ENCODE measurements at places on chromosomes 11 and 22.

DNA sequence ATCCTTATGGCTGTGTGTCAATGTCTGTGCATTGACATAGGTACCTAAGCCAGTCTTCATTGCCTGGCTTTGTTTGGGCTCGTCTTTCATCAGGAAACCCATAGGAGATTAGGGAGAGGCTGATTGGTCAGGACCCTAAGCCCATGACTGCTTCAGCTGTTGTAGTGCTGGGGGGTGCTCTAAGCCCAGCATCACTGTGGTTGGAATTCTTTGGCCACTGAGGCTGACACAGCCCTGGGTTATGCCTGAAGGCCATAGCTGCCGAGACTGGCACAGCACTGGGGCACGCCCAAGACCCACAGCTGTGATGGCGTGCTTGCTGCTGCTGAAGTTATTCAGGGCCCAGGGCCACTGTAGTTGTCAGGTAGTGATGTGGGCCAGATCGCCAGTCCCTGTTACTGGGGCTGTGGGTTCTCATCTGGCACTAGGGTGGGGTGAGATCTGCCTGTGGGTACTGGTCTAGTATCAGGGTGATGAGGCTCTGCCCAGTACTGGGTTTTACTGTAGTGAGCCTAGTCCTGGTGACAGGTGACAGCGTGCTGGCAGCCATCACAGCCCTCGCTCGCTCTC lies 4.9 kb downstream of the USP18 start:
- no peak for DNase-seq

DNA sequence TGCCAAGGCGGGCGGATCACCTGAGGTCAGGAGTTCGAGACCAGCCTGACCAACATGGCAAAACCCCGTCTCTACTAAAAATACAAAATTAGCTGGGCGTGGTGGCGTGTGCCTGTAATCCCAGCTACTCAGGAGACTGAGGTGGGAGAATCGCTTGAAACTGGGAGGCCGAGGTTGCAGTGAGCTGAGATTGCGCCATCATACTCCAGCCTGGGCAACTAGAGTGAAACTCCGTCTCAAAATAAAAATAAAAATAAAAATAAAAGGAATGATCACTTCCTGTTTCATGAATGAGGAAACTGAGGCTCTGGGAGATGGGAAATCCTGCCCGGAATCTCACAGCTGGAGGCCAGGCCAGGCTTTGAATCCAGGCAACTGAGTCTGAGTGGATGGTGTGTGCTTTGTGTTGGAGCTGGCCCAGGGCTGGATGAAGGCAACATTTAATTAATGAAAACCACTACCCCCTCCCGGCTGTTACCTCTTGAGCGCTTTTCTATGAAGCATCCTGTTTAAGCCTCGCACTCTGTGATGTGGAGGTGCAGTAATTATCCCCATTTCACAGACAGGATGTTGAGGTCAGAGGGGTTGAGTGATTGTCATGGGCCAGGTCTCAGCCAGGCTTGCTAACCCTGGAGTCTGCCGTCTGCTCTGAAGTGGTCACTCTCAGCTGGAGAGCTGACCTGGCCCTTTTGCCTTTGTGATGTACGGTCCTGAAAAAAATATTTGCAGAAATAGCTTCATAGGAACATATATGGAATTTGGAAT lies 27.8 kb downstream of the LRP5 start:
- no peak for DNase-seq

DNA sequence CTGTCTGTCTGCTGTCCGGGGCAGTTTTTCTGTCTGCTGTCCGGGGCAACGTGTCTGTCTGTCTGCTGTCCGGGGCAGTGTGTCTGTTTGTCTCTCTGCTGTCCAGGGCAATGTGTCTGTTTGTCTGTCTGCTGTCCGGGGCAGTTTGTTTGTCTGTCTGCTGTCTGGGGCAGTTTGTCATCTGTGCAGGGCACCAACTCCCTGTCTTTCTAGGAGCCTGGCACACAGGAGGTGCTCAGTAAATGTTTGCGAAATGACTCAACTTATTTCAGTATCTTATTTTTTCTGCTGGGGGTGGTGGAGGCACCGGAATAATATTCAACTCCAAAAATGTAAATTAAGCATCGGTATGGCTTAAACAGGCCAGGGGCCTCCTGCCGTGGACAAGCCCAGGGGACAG lies 12.0 kb upstream of the TTLL12 start:
- no peak for DNase-seq

DNA sequence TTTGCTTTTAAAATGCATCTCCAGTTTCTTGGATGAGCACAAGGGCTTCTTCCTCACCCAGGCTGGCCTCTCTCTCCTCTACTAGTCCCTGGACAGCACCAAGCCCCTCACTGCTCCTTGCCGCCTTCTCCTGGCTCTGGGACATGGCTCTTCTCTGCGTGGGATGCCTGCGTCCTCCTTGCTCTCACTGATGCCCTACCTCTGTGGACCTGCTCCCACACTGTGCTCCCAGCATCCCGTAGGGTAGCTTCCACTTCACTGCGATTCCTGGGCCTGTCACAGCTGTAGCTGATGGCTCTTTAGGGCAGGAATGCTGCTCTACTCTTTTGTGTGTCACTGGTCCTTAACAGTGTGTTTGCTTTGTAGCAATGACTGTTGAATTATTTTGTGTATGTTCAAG lies 136.3 kb downstream of the SNX19 start:
- no peak for DNase-seq

DNA sequence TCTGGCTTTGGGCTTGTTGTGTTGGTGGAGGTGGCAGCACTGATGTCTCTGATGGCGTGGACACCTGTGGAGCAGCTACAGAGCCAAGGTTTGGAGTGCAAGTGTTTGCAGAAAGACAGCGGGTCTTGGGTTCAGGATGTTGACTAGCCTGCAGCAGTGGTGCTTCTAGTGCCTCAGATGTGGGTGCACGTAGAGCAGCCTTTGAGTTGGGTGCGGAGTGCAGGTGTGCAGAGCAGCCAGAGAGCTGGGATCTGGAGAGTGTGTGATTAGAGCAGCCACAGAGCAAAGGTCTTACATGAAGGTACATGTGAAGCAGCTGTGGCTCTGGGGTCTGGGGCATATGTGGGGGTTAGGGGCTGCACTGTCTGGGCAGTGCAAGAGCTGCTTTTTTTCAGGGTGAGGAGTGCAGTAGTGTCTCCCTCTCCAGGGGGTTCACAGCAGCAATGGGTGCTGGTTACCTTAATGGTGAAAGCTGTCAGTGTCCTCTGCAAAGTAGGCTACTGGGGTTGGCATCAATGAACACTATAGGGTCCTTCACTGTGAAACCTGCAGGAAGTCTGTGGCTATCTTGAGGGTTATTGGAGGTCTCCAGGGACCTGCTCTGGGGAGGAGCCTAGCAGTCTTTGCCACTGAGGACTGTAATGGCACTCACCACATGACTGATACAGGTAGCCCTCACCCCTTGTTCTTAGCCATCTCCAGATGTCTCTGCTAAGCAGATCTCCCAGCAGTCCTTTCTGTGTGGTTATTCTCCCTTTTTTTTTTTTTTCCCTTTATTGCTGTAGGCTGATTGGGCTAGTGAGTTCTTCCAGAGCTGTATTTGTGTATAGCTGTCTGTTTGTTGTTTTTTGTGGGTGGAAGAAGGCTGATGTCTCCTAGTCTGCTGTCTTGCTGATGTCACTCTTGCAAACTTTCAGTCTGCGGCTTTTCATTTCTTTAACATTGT lies 14.3 kb downstream of the BIRC2 start:
- DNase-seq = no peak

DNA sequence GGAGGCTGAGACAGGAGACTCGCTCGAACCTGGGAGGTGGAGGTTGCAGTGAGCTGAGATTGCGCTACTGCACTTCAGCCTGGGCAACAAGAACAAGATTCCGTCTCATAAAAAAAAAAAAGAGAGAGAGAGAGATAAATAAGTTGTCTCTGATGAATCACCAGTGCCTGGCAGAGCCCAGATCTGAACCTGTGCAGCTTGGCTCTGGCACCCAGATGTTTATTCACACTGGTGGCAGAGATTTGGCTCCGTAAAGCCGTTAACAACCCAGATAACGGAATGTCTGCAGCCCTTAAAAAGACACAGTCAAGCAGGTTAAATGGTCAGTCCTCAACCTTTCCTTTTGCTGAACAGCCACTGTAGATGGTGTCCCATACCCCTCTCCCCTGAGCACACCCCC lies 33.5 kb upstream of the RTL6 start:
- no peak for DNase-seq

DNA sequence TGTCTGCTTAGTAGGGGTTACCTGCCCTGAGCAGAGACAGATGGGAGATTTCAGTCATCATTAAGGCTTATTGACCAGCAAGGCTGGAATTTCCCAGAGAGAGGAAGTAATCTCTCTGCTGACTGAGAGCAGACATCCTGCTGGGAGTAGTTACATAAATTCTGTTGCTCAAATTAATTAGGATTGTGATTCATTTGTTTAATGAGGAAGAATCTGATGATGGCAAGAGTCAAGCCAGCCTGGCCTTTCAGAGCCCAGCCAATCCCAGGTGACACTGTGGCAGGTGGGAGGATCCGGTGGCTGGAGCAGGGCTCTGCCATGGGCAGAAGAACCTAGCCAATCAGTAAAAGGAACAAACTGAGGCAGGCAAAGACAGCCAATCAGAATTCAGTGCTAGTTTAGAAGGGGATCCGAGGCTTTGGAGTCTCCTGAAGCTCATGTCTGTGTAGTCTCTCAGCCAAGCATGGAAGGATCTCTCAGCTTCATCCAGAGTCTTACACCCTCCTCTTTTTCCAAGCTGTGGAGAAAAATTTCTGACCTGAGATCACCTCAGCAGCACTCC lies 61.2 kb upstream of the CHST1 start:
- DNase-seq = no peak

DNA sequence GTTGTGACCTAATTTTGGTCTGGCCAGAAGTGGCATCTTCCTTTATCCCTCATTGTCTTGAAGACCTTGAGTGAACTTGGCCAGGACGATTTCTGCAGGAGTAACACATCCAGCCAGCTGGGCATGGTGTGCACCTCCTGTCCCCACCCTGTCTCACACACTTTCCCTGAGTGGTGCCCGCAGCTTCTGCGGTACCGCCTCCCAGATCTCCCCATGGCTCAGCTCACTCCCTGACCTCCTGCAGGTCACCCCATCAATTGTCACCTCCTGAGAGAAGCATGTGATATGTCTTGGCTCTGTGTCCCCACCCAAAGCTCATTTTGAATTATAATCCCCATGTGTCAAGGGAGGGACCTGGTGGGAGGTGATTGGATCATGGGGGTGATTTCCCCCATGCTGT lies 50.2 kb upstream of the TP53I11 start:
- DNase-seq = no peak

DNA sequence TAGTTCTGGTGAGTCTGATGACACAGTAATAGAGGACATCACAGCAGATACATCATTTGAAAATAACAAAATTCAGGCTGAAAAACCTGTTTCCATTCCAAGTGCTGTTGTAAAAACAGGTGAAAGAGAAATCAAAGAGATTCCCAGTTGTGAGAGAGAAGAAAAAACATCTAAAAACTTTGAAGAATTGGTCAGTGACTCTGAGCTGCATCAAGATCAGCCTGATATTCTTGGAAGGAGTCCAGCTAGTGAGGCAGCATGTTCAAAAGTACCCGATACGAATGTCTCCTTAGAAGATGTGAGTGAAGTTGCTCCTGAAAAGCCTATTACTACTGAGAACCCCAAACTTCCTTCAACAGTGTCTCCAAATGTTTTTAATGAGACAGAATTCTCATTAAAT lies 38.7 kb downstream of the RTN3 start:
- no peak for DNase-seq

DNA sequence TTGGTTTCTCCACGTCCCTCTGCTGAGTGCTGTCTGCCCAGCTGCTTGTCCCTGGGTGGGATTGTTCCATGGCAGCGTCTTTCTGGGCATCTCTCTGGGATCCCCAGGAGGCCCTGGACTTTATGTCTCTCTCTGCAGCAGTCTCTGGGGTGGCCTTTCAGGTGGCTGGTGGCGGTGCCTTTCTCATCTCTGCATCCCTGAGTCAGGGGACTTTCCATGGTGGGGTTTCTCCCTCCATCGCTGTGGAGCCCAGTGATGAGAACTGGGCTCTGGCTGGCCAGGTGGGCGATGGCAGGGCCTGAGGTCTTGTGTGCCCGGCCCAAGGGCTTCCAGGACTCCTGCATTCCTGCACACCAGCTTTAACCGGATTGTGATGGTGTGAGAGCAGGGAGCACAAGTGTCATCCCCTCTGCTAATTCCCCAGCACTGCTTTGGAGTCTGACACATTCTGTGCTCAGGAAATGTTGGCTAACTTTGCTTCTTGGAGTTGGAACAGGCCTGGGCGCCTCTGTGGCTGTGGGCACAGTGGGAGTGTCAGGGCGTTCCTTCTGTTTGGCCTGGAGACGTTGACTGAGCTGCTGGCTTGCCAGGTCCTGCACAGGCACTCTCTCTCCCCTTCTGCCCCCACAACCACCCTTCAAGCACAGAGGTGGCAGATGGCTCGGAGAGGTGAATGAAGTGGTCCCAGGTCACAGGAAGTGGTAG lies 27.9 kb downstream of the FAM83F start:
- no peak for DNase-seq

DNA sequence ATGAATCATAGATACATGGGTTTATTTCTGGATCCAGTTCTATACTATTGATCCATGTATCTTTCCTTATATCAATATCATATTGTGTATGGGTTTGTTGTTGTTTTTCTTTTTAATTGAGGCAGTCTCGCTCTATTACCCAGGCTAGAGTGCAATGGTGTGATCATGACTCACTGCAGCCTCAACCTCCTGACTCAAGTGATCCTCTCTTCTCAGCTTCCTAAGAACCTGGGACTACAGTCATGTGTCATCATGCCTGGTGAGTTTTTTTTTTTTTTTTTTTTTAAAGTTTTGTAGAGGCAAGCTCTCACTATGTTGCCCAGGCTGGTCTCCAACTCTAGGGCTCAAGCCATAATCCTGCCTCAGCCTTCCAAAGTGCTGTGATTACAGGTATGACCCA lies 1589.4 kb upstream of the TENM4 start:
- no peak for DNase-seq

- no peak for DNase-seq
Observed at GRCh38 chr22:22106855-22107254, 124.3 kb upstream of the TOP3B start.

DNA sequence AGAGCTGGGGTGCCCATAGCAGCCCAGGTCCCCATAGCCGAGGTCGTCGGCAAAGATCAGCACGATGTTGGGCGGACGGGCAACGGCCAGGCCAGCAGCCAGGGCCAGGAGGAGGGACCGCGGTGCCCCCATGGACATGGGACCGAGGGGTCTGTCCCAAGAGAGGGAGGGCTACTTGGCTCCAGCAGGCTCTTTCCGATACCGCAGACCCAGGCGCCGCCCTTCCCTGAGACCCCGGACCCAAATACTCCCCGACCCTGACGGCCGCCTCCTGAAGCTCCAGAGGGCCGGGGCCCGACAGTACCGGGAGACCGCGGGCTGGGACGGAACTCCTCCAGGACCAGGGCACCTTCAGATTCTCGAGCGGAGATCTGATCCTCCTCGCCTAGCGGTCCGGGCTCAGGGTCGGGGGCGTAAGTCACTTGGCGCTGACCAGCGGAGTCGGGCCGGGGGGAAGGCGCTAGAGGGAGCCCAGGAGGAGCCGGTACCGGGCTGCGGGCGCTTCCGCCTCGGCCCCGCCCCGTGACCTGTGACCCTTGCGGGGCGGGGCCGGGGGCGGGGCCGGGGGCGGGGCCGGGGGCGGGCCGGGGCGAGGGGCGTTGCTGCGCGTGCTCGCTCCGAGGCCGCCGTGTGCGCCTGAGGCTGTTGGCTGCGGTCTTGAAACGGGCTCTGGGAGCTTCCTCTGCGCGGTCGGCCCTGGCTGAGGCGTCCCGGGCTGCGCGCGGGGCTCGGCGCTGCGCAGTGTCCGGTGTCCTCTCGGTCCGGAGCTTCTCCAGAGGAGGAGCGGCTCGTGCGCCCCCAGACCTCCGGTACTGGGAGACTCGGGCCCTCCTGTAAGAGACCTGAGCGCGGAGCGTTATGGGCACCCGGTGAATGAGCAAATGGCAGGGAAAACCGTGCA lies at the start of gene ARSA:
ARSA (minus strand) TSS at position 511 of the 901 bp plus-strand sequence; CDS start at position 138, 373 bp downstream.
- no peak for DNase-seq

All from NCI-H187 treated with DMSO at 0.1 percent for 48 hours (cell line).